ENCODE measurements at places on chromosomes 1 and 21.

- DNase-seq: no peak
These were observed 169.6 kb downstream of the TGFB2 start for GRCh38 chr1:218514689-218515088.

DNA sequence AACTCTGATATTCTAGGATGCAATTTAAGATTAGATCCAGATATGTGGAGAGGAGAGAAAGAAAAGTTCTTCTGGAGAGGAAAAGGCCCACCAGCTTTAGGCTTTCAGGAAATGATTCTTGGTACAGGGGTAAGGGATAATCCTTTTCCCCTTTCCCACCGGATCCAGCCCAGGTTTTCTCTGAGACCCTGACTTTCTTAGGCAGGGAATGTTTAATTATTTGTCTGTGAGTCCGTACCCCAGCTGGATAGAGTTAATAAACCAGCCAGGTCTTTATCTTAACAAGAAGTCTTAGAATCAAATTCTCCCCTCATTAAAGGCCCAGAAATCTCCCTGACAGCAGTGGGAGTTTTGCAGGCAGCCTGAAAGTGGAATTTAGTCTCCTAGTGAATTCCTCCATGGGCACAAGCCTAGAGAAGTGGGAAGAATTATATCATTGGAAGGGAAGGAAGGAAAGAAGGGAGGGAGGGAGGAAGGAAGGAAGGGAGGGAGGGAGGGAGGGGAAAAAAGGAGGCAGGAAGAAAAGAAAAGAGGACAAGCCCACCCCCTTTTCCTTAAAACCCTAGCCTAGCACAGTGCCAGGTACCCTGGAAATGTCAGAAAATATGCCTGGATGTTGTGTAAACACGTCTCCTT is 189.0 kb downstream of the PLPP3 start:
- no peak for DNase-seq

- no peak for DNase-seq
These were observed 137.2 kb downstream of the ADGRL2 start for GRCh38 chr1:81937791-81938450.

DNA sequence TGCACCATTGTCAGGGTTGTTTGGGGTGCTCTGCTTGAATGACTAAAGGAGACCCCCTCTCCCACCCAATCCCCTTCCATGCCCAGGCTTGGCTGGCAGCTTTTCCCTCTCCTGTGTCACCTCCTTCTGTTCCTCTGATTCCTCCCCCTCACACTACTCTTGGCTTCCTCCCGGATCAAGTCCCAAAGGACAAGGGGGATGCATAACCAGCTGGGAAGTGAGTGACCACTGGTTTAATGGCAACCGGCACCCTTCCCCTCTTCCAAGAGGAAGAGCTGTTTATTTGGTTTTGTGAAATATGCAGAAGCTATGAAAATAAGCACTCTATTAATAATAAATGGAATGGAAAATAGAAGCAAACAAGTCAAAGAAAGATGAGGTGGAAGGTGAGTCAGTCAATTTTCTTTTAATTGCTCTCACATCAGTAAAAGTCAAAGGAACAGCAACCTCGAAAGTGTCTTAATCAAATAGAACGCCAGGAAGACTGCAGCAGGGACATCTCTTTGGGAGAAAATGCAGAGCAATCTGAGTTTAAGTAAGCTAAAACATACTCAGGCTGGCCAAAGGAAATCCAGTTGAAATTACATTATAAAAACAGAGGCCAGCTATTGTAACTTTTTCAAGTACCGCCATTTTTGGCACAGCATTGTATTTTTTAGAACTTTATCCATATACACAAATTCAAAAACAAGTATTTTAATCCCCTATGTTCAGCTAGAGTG is 322.5 kb downstream of the SIPA1L2 start:
- no peak for DNase-seq

DNA sequence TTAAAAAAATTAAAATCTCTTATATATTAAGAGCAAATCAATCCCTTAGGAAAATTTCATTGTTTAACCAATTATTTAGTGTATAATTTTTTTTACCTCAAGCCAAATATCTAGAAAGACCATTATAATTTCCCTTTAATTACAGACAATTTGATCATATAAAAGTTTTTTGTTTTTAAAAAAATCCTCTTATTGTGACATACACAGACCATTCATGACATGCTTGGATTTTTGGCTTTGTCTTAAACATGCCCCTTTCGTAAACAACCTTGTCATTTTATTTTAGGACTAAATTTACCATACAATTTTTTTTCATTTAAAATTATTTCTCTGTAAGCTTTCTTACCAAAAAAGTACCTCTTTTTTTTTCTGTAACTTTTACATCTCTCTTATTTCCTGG is 14.2 kb upstream of the CYP4B1 start:
- DNase-seq: no peak

GRCh38 chr1:204940591-204940990 is 69.9 kb downstream of the NFASC start:
- no peak for DNase-seq

DNA sequence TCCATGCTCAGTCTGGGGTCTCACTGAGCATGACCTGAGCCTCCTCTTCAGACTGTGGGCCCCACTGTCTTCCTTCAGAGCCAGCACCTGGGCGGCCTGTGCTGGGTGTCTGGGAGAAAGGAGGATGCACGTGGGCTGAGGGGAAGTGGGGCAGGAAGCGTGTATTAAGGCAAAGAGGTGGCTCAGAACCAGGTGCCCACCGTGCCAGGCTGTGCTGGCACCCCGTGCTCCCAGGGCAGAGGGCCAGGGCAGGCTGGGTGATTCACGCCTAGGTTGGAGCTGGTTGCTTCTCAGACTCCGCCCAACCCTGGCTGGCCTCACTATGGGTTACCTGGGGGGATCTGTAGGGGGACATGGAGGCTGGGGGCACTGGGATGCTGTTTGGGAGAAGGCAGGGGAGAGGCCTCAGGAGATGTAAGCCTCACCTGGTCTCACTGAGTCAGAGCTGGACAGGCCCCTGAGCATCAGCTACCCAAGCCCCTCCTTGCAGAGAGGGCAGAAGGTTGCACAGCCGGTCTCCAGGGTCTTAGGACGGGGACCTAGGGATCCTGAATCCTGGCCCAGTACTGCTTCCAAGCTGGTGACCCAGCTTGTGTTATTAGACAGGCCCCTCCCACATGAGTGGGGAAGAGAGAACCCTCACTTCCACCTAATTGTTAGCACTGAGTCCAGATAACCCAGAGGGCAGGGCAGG is 18.6 kb upstream of the PADI1 start:
- DNase-seq: no peak

- no peak for DNase-seq
These were observed 288.6 kb downstream of the HHAT start for GRCh38 chr1:210617293-210617692.

- no peak for DNase-seq
These were observed 16.3 kb upstream of the LAPTM5 start for GRCh38 chr1:30773722-30774358.

- DNase-seq: no peak
These were observed 83.5 kb downstream of the HHAT start for GRCh38 chr1:210412240-210412639.

DNA sequence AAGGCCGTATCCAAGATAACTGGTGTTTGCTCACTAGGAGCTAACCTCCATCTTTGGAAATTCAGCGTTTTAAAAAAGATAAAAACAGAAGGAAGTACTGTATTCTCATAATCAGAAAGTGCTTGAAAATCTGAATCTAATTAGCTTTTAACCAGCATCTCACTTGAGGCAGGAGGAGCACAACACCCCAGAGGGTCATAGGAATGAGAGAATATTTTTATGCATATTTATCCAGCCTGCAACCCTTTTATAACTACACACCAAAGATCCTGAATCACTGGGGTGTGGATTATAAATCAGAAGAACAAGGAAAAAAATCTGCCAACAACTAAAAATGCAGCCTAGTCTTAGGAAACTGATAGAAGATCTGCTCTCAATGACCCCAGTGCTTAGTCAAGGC is 68.0 kb upstream of the PTCH2 start:
- DNase-seq: no peak

DNA sequence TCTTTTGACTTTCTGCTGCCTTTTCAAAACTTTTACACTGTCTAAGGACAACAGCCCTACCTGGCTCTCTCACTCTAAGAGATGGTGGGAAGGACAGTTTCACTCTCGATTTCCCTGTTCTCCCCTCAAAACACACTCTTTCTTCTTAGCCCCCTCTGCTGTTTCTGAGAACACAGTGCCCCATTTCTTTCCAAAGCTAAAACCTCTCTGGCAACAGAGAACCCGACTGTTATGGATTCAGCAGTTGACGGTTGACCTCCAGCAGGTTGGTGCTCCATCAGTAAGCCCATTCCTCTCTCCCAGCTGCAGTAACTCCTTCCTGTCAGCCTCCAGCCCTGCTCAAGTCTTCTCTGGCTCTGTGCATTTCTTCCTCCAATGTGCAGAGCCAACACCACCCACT is 88.2 kb upstream of the ABCD3 start:
- DNase-seq: no peak

- DNase-seq: no peak
These were observed 124.8 kb upstream of the LMO4 start for GRCh38 chr1:87203904-87204303.

- DNase-seq: no peak
These were observed 18.5 kb upstream of the LYPLAL1 start for GRCh38 chr1:219155135-219155534.

DNA sequence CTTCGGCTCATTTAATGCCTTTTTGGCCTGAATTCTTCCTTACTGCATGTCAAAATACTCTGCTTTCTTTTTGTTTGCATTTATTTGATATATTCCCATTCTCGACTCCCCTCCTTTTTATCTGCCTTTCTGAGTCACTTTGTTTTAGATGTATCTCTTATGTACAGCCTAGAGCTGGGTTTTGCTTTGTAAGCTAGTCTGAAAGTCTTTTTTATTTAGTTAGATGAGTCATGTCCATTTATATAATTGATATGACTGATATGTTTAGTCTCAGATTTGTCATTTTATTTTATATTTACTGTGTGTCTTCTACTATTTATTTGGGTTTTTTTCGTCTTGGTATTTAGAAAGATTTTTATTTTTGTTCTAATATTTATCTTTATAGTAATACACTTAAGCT is 33.6 kb upstream of the GNG5 start:
- DNase-seq: no peak

DNA sequence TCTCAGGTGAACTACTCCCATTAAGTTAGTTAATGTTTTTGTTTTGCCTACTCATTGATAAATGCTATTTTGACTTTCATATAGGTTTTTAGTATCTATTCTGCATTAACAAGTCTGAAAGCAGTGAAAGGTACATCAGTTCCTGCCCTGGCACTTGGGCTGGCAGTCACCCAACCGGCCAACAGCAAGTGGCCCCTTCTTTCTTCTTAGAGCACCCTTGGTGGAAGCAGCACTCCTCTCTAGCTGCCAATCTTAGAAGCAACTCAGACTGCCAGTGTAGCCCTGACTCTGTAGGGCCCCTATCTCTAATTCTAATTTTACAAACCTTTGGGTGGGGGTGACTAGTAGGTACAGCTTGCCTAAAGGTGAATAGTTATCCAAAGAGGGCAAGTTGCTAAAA is 155.7 kb downstream of the FGGY start:
- DNase-seq: no peak

DNA sequence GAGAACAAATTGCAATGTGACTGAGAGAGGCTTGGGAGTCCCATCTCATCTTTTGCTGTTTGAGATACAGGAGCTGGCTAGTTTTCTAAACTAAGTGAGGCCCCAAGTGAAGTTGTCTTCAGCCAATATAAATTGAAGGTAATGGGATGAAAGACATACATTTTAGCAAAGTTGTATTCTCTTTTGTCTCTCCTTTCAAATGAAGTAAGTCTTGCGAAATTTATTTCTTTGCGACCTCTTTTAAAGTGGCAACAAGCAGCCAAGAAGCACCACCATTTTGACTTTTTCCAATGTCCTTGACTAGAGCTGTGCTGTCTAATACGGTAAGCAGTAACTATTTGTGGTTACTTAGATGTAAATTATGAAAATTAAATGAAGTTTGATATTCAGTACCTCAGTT is 385.7 kb downstream of the USP25 start:
- DNase-seq: no peak

- peak; percentile 53 for DNase-seq
These were observed 1.1 kb downstream of the ZSWIM5 start for GRCh38 chr1:45205011-45205909.

DNA sequence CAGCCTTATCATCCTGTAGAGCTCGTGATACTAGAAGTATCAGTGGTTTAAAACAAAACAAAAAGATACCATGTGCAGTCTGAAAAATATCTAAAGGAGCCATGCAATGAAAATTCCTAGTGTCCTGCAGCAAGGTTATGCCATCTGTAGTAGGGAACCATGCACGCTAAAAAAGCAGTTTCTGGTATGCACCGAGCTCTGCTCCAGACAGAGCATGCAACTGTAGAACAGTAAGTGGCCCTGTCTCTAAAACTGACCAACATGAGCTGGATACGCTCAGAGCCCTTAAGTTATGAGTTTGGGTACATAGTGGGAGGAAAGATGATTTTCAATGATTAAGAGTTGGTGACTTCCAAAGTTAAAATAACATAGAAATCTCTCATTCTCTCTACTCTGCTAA is 159.3 kb upstream of the ADAMTS5 start:
- DNase-seq: no peak

GRCh38 chr21:45861156-45861870 is 120.3 kb upstream of the COL6A1 start:
- peak; percentile 55 for DNase-seq

GRCh38 chr1:36553591-36554322 is 71.0 kb upstream of the CSF3R start:
- no peak for DNase-seq

- DNase-seq: peak; percentile 58
These were observed 42.2 kb upstream of the LYST start for GRCh38 chr1:235908742-235909520.

DNA sequence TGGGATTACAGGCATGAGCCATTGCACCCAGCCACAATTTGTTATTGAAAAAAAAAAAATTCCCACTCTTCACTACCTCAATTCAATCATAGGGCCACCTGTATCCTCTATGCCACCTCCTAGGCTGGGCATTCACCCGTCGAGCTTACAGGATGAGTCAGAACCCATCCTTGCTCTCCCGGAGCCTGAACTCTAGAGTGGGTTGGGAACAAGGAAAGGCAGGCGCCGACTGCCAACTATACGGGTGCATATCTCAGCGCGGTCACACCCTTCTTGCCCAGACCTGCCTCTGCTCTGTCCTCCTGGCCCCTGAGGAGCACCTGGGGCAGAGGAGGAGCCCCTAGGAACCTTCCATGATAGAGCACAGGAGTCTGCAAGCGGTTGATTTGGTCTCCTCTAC is 21.4 kb upstream of the LBR start:
- no peak for DNase-seq

DNA sequence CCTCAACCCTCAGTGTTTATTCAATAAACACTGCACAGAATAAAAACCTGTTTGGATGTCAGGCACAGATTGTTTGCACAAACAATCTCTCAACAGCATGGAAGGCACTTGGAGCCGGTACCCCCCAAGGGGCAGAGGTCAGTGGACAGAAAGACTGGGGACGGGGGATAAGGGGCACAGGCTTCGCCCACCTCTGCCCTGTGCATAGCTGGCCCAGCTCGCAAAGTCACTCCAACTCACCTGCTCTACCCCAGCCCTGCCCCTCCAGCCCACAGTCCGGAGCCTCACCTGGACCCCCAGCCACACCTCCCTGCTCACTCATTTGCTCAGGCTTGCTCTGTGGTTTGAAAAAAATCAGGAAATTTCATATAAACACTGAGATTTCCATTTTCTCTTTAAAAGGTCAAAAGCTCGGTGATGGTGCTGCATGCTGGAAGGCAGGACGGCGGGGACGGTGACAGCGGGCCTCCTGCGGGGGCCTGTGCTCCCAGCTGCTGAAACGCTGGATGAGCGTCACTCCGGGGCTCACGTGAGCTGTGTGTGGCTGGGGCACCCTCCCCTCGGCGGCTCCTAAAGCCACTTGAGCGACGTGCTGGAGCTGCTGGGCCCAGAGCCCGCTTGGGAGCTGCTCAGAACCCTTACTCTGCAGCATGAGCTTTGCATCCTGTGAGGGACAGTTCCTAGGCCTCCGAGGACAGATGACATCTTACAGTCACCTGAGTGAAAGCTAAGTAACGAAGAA is 54.5 kb downstream of the PRDM15 start:
- DNase-seq: no peak
